Islet precursor cell (in vitro differentiated cells): ENCODE measurements at places on chromosomes 7 and 10.
A peak's percentile ranks its signal among the peaks of the same experiment; 100 is the strongest.

GRCh38 chr10:10911035-10911434, 106.6 kb upstream of the CELF2 start:
- DNase-seq: no peak

- DNase-seq: no peak
Measured at GRCh38 chr10:89588671-89589070, 53.3 kb upstream of the SLC16A12 start.

- DNase-seq: no peak
Measured at GRCh38 chr7:96407427-96407826, 85.5 kb upstream of the SLC25A13 start.

DNA sequence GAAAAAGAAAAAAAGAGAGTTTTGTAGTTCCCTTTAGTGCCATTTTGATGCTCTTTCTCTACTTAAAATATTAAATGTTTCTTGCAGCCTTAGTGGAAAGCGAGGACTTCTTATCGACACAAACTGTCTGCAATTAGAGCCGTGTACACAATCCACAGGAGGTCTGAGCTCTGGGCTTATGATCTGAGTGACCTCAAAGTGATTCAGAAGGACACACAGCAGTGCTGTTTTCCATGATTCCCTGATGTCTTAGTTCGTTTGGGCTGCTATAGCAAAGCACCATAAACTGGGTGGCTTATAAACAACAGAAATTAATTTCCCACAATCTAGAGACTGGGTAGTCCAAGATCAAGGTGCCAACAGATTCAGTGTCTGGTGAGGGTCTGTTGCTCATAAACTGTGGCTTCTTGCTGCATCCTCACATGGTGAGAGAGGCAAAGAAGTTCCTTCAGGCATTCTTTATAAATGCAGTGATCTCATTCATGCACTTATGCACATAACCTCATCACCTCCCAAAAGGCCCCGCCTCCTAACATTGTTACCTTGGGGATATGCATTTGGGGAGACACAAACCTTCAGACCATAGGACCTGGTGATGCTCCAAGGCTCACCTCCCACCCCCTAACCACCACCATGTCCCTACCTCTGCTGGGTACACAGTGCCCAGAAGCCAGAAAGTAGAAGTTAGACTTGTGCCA, 204.5 kb upstream of the GHITM start:
- DNase-seq: no peak

- DNase-seq: no peak
Measured at GRCh38 chr7:46386428-46387399, 465.6 kb upstream of the IGFBP3 start.

GRCh38 chr10:78437407-78437768, 403.7 kb downstream of the RPS24 start:
- no peak for DNase-seq

DNA sequence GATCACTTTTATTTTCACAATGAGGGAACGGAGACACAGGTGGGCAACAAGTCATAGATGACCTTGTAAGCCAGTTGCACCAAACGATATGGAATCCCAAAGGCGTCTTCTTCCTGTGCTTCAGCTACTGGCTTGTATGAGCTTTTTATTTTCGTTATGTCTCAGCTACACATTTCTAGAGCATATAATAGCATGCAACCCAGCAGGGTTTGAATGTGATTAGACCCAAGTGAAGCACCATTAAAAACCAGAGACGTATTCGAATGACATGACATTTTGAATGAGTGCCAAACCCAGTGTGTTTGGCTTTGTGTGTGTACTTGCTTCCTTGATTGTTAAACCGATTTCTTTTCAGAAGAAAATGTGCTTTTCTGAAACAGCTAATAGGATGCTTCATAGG, 963.2 kb upstream of the CELF2 start:
- no peak for DNase-seq

GRCh38 chr7:138903186-138903820, 77.9 kb downstream of the KIAA1549 start:
- no peak for DNase-seq

- no peak for DNase-seq
Measured at GRCh38 chr7:12747687-12748306, 60.4 kb downstream of the ARL4A start.

DNA sequence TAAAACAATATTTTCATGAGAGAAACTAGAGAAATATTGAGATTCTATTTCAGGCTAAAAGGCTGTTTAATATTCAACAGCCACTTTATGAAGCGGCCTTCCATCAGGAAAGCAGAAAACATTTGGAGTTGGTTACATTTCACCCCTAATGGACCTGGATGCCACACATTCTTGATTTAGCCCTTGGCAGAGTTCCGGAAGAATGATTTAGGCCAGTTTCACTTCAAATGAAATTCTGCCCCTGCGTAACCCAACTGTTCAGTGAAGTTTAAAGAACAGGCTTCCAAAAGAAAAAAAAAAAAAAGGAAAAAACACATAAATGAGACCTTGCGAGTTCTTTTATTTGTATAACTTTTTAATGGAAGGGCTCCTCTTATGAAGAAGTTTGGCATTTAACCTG, 239.2 kb upstream of the AKR1E2 start:
- no peak for DNase-seq

DNA sequence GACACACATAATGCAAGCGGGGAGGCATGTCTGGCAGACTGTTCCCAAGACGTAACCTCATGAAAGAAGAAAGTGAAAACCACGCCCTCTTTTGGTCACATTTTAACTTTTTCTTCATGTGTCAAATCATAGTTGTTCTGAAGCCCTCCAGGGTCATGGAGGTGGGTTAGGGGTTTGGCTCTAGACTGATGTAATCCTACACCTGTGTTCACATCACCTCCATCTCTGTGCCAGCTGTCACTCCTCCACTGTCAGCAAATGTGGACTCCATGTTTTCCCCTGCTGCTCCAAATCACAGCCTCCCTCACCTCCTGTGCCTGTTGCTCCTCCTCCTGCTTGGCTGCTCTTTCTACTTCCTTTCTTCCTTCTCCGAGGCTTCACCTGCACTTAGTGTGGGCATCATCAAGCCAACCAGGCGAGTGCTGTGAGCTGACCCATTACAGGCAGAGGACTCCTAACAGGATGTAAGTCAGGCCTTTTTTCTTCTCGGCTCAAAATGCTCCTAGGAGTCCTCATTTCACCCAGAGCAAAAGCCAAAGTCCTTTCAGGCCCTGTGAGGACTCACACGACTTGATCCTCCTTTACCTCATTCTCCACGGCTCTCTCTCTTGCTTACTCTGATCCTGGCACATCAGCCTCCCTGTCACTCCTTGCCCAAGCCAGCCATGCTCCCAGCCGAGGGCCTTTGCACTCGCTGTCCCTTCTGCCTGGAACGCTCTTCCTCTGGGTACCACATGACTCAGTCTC, 66.4 kb upstream of the IFRD1 start:
- peak; percentile 44 for DNase-seq

GRCh38 chr10:125212150-125212809, 51.9 kb upstream of the CTBP2 start:
- no peak for DNase-seq

- DNase-seq: peak; percentile 56
Measured at GRCh38 chr10:71191551-71192076, 20.8 kb upstream of the UNC5B start.

DNA sequence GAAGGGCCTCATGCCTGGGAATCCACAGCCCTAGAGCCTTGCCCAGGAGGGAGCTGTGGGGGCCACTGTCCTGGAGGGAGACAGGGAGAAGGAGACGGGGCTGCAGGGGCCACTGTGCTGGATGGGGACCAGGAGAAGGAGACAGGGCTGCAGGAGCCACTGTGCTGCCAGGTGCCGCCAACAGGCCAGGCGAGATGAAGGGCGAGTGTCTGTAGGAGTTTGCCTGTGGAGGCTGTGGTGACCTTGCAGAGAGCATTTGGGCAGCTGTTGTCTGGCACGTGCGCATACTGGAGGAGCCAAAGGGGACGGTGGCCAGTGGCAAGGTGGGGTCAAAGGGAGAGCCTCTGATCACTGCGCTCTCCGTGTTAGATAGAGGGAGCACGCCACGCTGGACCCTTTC, 79.2 kb downstream of the NKX6-2 start:
- DNase-seq: peak; percentile 28

- no peak for DNase-seq
Measured at GRCh38 chr7:127820732-127821085, 168.7 kb downstream of the SND1 start.

- DNase-seq: no peak
Measured at GRCh38 chr10:31020209-31020608, 11.5 kb downstream of the ZNF438 start.

GRCh38 chr10:44313761-44314165, 71.1 kb downstream of the CXCL12 start:
- DNase-seq: no peak

- DNase-seq: no peak
Measured at GRCh38 chr7:111085356-111085755, 5.6 kb upstream of the LRRN3 start.

DNA sequence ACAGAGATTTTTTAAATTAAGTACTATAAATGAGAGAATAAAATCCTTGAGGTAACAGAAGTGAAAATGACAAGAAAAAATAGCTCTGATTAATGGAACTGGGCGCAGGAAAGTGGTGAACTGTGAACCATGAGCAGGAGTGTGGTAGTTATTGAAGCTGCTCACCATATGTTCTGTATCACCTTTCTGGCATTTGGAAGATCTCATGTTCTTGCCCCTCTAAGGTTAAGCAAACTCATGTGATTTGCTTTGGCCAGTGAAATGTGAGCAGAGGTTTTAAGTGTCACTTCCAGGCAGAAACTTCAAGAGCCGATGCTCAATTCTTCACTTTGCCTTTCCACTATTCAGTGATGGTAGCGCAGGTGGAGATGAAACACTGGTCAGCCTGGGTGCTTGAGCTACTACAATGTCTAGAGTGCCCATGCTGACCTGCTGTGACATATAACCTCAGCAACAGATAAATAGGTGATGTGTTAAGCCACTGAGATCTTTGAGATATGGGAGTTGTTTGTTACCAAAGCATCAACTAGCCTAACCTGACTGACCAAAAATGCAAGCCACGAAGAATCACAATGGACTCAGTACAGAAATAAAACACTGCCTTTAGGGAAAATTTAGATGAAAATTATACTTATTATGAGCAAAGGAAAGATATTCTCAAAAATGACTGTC, 18.4 kb downstream of the MTPAP start:
- no peak for DNase-seq

DNA sequence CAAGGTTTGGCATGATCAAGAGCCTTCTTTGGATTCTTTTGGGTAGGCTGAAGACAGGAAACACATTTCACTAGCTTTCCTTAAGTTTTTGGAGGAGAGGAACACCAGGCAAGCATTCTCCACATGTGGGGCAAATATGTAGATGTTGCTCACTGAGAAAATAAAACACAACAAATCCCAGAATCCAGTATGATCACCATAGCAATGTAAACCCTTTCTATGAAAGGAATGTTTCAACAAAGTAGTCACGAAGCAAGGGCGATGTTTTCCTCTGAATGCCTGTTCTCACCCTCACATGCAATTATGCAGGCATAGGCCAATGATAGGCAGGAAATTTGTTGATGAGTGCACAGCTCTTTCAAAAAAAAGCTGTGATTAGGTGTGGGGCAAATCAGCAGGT, 20.5 kb upstream of the CEP41 start:
- no peak for DNase-seq

DNA sequence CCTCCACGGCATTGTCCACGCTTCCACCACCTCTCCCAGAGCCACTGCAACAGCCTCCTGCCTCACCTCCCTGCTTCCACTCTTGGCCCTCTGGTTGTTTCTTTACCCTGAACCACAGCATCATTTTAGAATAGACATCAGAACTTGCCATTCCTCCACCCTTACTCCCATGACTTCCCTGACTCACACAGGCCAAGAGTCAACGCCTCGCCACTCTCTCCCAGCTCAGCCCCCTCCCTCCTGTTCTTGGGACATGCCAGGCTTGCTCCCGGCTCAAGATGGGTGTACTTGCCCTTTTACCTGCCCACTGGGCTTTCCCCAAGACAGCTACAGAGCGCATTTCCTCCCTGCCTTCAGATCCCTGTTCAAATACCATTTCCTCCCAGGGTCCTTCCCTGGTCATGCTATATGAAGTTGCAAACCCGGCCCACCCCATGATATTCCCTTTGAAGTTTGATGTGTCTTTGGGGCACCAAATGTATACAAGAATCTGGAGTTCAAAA, 429.1 kb downstream of the RPS24 start:
- peak; percentile 32 for DNase-seq

DNA sequence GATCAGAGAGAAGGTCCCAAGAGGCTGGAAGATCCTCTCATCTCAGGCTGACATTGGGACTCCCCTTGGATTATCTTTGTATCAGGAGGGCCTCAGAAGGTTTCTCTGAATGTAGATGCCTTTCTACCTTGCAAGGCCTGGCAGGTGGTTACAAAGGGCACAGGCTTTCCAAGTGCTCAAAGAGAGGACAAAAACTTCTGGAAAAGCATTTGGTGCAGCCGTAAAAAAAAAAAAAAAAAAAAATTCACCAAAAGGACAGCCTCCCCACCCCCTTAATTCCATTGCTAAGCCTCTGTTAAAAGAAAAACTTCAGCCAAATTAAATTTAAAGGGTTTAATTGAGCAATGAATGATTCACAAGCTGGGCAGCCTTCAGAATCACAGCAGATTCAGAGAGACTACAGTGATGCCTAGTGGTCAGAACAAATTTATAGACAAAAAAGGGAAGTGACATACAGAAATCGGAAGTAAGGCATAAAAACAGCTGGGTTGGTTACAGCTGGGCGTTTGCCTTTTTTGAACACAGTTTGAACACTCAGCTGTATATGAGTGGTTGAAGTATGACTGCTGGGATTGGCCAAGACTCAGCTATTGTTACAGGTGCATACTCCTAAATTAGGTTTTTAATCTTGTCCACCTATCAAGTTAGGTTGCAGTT, 42.5 kb upstream of the LRGUK start:
- DNase-seq: no peak

- no peak for DNase-seq
Measured at GRCh38 chr10:83371696-83372490, 767.4 kb upstream of the GHITM start.

DNA sequence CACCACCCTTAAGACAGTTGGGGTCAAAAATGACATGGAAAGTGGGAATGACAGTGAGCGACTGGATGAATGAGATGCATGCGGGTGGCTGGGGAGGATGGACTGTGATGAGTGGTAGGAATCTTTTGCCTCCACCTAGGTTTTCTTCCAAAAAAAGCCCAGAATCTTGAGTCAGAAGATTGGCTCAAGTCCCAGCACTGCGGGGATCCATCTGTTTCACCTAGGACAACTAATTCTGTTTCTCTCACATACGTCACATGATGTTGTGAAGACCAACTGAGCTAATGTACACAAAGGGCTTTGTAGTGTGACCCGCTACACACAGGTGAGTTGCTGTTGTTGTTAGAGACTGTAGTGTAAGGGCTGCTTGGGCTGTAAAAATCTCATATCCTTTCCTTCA, 58.5 kb upstream of the SLC35B4 start:
- no peak for DNase-seq

DNA sequence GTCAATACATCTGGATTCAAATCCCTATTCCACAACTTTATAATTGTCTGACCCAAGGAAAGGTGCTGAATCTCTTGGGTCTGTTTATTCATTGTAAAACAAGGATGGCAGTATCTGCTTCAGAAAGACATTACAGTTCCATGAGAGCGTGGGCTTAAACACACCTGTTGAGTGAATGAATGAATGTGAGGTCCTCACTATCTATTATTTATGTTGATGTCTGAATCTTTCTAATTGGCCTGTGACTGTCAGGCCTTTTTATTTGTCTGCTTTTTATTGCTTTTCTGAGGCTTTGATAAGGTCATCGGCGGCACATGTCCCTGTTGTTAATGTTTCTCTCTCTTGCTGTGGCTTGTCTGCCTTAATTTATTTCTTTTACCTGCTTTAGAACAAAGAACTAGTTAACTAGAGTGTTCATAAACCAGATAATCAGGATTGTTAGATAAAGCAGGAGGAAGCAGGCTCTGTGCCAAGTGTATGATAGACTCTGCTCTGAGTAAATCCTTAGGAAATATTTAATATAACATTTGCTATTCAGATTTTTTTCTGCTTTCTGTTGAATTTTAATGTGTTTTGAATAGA, 42.3 kb upstream of the CYCS start:
- DNase-seq: no peak
